Vagina (tissue), 2 donors: ENCODE measurements at places on chromosomes 16 and 17.

- DNase-seq, result no peak
These were observed 64.1 kb upstream of the LGALS9 start for GRCh38 chr17:27566671-27567562.

DNA sequence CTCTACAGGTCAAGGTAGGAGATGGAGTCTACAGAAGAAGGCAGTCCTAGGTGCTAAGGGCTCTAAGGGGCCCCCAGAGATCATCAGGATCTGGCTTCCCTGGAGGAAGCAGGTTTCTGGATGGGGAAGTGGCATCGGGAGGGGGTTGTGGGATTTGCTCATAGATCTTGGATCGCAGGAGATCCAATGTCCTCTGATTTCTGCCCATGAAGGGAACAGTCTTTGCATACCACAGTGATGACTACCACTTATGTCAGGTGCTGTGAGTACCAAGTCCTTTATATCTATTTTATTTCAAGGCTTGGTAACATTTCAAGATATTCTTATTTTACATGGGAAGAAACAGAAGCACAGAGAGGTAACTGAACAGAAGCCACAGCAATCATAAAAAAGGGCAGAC, 164.0 kb downstream of the RGS9 start:
- no peak for DNase-seq

DNA sequence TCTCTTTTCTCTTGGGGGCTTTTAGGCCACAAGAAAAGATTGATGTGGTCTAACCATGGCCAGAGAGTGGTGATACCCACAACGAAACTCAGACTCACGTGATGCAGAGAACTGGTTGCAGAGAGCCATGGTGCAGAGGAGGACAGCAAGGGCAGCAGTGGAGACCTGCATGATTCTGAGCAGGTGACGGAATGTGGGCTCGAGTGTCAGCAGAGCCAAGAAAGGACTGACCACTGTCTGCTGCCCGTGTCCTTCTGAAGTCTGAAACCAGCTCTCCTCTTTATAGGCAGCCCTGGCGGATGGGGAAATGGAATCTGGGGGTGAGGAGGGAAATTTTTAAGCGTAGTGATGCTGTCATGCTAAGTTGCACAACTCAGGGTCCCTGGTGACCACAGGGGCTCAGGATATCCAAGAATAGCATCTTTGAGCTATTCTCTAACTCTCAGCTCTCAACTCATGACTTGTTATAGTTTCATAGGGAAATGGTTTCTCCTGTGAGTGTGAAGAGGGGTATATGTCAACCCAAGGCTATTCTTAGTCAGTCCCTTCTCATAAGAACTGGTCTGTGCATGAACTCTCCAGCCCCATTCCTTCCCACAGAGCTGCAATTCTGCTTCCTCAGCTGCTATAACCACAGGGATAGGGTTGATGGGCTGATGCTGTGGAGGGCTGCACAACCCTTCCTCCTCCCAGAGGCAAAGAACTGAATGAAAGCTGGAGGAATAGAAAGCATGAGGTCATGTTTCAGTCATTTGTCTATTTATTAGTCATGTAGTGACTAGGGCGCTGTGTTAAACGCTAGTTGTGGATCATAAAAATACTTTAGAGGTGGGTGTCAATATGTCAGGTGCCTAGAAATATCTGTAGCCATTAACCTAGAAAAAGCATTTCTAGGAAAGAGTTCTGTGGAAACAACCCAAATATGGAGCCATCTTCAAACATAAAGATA, at the start of gene CCL3:
Gene CCL3, minus strand, starts transcription at position 256 of the 949 bp plus-strand sequence. Its CDS starts 85 bp downstream, at position 171.
- no peak for DNase-seq

DNA sequence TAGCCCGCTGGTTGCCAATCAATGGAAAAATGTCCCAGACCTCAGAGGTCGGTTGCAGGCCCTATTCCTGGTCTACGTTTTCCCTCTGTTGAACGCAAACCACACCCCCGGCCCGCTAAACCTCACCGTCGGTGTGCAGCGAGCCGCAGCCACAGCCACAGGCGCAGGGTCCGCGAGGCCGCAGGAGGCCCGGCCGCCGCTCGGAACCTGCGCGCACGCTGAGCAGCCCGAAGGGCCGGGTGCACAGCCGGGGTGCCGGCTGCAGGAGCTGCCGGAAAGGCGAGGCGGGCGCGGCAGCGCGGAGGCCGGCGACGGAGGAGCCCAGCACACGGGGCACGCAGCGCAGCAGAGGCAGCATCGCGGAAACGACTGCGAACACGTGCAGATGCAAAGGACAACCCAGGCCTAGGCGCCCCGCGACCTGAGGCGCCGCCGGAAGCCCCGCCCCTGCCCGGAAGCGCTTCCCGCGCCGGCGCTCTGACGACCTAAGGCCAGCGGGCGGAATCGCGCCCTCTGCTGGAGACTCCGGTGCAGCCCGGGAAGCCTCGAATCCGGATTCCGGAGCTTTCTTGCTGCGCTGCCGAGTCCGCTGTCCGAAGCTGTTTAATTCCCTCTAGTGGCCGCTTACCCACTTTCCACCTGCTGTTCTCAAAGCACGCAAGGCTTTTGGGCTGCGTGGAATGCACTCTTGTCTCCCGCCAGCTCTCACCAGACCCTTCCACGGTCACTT, at the start of gene C1QBP:
Gene C1QBP, minus strand, starts transcription at position 440 of the 730 bp plus-strand sequence. Its CDS starts 82 bp downstream, at position 358.
- peak; percentile 87 for DNase-seq

- DNase-seq, result no peak
These were observed 81.1 kb downstream of the FTO start for GRCh38 chr16:53785044-53785443.
